HEK293T (cell line): ENCODE measurements at places on chromosomes 4 and X.

DNA sequence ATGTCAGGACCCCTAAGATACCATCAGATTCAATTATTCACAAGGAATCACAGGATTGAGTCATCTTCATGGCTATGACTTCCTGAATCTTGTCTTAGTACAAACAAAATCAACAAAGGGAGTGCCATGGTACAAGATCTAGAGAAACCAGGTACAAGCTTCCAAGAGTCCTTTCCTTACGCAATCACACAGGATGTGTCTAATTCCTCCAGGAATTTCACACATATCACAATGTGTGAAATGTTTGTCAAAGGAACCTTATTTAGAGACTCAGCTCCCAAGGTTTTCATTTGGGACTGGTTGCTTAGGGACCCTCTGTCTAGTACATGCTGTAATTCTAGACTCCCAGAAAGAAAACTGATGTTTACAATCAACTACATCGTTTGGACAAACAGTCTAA lies 83.0 kb downstream of the MAB21L2 start:
- DNase-seq, result no peak

GRCh38 chr4:128394778-128395177 lies 107.2 kb upstream of the PGRMC2 start:
- no peak for DNase-seq

DNA sequence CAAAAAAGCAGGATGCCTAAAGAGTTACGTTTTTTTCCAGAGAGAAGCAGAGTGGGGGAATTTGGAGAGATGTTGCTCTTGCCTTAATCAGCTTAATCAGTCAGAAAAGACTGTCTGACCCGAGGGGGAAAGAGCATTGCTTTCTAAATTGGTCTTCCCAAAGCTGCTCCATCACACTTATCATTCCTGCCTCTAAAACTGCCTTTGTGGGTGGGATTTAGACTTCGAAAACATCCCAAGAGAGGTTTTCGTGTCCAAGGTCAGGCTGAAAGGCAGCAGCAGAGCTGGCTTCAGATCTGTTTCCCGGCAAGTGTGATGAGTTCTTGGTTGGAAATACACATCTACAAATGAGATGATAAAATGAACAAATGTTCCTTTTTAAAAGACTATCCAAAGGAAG lies 155.2 kb downstream of the SH2D1A start:
- no peak for DNase-seq

DNA sequence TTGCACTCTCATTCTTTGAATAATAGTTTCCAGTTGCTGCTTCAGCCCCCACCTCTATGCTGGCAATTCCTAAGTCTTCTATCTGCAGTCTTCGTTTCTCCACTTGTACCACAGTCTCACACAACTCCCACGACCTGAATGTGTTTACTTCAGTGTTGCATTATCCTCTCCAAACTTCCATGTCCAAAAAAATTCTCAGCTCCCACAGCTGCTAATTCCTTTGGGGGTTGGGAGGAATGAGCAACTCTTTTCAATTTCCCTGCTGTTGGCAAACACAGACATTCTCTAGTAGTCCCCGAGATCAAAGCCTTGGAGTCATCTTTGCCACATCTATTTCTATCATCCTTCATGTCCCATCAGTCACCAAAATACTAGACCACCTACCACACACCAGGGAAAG lies 14.4 kb upstream of the CDS1 start:
- DNase-seq, result no peak

GRCh38 chr4:11488657-11489452 lies 60.2 kb upstream of the HS3ST1 start:
- no peak for DNase-seq

GRCh38 chrX:12920990-12921389 lies 14.6 kb downstream of the TLR8 start:
- no peak for DNase-seq

DNA sequence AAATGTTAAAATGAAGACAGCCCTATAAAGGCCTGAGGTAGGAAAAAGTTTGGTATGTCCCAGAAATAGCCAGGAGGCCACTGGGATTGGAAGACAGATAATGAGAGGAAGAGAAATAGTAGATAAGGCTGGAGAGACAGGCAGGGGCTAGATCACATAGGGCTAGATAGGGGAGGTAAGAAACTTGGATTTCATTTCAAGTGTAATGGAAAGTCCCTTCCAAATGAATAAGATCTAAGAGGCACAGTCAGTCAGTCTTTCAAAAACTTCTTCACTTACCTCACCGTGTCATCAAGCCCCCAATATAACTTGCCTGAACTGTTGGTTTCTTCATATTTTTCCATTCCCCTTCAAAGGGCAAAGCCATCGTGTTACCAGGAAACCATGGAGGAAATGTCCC lies 121.8 kb downstream of the SPCS3 start:
- DNase-seq, result no peak

- DNase-seq, result no peak
Measured at GRCh38 chrX:19075754-19076153, 46.5 kb downstream of the ADGRG2 start.

DNA sequence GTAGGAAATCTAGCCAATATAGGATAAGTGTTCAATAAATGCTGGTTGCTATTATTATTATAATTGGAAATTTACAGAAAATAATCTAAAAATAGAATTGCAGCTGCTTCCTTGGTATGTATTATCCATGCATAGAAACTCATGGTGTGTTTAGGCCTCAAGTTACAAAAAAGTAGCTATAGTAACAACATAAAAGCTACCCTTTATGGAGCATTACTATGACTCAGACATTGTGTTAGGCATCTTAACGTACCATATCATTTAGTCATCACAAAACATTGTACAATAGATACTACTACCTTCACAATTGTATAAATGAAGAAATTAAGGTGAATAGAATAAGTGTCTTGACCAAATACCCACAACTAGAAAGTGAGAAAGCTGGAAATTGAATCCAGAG lies 126.9 kb upstream of the NRK start:
- DNase-seq, result no peak

DNA sequence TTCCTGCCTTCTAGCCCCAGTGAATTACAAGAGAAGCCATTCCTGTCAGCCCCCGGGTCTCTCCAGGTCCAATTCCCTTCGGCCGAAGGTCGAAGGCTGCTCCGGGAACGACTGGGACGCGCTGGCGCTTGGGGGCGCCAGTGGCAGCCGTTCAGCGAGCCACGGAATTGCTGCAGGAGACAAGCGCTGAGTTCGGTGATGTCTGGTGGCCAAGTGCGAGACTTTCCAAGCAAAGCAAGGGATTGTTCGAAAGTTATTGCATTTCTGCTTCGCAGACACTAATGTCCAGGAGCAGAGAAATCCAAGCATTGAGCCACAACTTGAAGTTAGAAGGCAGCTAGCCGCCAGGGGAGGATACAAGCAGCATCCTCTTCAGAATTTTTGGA lies 1.1 kb upstream of the DKK2 start:
- DNase-seq, result peak; percentile 67

DNA sequence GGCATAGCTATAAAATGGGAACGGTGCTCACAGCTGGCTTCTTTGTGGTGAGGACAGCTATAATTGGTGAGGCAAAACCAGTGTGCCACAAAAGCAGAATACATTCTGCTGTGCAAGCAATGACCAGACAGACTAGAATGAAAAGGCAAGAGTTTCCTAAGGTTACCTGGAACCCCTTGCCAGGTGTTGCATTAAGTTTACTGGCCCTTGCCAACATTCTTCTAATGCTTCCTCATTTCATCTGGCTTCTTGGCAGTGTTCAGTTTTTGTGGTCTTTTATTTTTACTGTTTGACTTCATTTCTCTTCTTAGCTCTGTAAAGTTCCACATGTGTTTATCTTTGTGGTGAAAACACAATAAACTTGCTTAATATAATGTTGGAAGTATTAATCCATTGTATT lies 131.4 kb downstream of the PTTG2 start:
- no peak for DNase-seq

GRCh38 chr4:10066670-10067651 lies 45.7 kb upstream of the SLC2A9 start:
- no peak for DNase-seq

DNA sequence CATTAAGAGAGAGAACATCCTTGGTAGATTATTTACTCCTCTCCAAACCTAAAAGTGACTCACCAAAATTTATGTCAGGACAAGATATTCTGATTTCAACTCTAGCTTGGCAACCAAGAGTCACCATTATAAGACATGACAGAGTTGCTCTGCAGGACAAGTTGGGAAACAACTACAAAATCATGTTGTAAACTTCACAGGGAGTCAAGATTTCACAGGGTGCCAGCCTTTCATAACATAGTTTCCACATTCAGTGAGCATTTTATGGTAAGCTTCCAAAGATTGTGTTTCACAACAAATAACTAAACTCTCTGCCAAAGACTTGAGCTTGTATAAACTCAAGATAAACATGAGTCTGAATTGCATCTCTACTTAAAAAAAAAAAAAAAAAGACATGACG lies 121.0 kb upstream of the DIAPH2 start:
- no peak for DNase-seq

DNA sequence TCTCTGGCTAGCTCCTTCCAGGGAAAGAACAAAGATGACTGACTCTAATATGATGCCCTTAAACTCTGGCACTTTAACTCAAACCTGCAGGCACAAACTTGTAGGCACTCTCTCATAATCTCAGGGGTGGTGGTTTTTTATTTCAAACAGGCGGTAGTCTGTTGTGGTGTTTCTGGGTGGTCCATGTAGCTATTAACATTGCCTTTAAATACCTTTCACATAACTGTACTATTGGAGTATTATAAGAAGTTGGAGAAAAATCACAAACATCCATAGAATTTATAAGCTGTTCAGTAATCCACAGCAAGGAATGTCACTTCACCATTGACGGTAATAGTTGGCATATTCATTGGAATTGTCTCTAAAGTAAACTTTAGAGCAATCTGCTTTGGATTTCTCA lies 204.2 kb upstream of the PDE5A start:
- DNase-seq, result no peak

GRCh38 chr4:38576767-38577166 lies 87.2 kb upstream of the KLF3 start:
- DNase-seq, result no peak

DNA sequence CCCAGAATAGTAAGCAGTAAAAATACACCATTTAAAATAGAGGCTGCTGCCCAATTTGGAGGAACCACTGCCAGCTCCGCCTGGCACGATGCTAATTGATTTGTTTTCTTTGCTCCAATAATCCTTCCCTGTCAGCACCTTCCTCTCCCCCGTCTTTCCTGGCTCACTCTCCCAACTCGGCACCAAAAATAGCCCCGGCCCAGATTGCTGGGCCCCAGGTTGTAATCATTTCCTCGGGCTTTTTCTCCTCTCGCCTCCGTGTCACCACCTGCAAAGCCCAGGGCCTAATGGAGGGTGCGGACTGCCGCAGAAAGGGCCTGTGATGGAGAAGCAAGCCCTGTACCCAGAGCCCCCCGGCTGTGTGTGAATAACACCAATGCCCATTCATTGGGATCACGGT lies 197.6 kb upstream of the PSAPL1 start:
- no peak for DNase-seq

- no peak for DNase-seq
Measured at GRCh38 chr4:140764785-140765392, 8.7 kb upstream of the TBC1D9 start.

- DNase-seq, result no peak
Measured at GRCh38 chr4:105193536-105193935, 46.9 kb downstream of the TET2 start.

DNA sequence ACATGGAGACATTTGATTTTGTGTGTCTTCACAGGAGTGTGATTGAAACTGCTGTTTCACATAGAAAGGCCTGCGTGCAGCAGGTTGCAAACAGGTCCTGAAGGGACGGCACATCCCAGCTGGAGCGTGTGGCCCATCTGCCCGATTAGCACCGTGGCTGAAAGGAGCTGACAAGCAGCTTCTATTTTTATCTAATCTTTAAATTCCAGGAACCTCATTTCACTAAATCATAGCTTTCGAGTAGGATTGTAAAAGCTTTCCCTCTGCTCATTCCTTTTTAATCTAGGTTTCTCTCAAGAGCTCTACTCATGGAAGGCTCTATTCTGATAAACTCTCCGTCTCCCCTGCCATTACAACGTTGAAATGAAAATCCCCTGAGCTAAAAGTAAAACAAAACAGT lies 106.8 kb downstream of the FSTL5 start:
- DNase-seq, result peak; percentile 7

DNA sequence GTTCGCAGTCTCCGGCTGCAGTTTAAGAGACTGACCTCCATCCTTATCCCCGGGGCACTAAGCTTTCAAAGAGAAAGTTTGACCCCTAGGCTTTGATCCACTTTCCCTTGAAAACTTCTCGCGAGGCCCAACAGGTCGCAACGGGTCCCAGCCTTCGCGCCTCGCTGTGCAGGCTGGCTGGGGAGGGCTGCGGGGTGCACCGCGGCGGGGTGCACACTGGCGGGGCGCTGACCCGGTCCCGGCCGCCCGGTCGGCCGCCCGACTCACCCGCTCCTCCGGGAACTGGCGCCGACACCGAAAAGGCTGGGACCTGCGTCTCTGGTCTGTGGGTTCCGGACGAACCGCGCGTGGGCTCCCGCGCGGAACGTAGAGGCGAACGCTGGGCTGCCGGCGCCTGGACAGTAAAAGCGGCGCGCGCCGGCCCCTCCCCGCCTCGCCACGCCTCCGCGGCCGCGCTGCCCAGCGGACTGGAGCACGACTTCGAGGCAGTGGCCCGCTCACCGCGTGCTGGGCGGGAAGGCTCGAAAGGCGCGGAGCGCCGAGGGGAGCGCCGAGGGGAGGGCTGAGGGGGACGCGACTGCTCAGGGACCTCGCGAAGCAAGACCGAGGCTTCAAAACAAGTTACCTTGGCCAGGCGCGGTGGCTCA lies at the start of gene TAF7L:
TAF7L (minus strand) TSS at position 378 of the 647 bp plus-strand sequence. CDS start 3,791 bp downstream, outside the sequence.
- DNase-seq, result no peak

DNA sequence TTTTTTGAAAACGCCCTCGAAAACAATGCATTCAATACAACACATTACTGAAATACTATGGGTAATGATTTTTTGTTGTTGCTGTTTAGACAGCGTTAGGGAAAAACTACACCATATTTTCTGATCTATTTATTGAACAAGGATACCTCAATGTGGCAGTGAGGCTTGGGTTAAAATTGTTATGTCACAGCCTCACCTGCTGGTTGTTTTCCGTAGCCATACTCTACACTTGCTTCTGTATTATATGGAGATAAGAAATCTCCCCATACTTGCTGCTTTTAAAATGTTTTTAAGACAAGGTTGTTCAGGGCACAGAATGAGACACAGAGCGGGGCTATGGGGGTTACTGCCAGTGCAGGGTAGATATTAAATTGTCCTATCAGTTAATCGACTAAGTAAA lies 221.6 kb upstream of the FTHL17 start:
- DNase-seq, result no peak

GRCh38 chr4:65791812-65792308 lies 121.6 kb upstream of the EPHA5 start:
- no peak for DNase-seq
